ENCODE measurements at places on chromosomes 6 and 20.

DNA sequence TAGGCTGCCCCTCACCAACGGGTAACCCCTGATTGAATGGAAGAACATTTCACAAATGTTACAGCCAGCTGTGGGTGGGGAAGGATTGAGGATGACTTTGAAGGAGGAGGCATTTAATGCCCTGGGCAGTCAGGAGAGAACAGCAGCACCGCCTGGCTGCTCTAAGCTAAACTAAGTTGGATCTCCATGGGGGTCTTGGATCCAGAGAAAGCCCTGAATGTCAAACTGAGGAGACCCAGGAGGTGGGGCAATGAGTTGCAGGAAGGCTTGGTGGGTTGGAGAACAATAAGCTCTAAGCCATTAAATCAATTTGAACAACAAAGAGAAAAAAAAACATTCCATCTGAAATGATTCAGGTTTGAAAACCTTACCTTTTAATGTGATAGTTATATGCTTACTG lies 35.4 kb downstream of the TMX4 start:
- DNase-seq = no peak

GRCh38 chr6:33978412-33979150 lies 167.3 kb downstream of the GRM4 start:
- no peak for DNase-seq

DNA sequence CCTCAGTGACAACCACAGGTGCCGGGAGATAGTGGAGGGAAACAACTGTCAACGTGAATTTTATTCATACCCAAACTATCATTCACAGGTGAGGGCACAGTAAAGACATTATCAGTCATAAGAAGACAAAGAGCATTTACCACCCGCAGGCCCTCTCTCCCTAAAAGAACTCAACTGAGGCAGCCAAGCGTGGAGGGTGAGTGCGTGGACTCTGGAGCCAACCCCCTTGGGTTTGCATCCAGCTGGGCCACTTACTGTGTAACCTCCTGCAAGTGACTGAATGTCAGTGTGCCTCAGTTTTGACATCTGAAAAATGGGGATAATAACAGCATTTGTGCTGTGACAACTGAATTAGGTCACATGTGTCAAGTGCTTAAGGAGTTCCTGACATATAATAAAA lies 70.6 kb upstream of the KCNK16 start:
- DNase-seq = no peak

- no peak for DNase-seq
Observed at GRCh38 chr20:64056889-64057627, 5.9 kb upstream of the TCEA2 start.

DNA sequence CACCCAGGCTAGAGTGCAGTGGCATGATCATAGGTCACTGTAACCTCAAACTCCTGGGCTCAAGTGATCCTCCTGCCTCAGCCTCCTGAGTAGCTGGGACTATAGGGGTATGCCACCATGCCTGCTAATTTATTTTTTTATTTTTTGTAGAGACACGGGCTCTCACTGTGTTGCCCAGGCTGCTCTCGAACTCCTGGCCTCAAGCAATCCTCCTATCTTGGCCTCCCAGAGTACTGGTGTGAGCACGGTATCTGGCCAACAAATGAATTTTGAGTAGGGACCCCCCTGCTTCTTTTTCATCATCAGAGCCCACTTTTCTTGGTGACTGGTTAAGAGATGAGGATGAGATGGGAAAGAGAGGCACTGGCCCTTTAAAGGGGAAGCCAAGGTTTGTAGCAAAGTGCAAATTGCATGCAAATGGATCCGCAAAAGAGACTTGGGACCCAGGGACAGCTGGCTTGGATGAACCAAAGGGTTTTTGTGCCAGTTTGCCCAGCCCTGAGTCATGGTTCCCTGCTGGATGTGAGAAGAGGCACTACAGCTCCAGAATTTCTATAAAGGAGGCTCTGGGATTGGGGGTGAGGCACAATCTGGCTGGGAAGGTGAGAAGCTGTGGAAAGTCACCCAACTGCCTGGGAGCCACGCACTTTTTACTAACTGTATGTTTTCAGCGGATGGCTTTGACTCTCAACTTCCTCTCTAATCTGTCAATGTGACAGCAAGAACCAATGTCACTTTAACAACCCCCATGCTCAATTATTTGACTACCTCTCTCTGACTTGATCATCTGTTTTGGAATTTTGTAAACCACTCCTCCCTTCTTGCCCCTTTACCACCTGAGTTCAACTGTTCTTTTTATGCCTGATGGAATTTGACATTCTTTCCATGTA lies 58.7 kb upstream of the RNF24 start:
- DNase-seq = no peak

GRCh38 chr6:53162606-53163005 lies 14.0 kb upstream of the GCM1 start:
- no peak for DNase-seq

GRCh38 chr6:3309391-3310050 lies 50.8 kb downstream of the PSMG4 start:
- no peak for DNase-seq

- DNase-seq = no peak
Observed at GRCh38 chr6:128767150-128767549, 115.8 kb upstream of the LAMA2 start.

DNA sequence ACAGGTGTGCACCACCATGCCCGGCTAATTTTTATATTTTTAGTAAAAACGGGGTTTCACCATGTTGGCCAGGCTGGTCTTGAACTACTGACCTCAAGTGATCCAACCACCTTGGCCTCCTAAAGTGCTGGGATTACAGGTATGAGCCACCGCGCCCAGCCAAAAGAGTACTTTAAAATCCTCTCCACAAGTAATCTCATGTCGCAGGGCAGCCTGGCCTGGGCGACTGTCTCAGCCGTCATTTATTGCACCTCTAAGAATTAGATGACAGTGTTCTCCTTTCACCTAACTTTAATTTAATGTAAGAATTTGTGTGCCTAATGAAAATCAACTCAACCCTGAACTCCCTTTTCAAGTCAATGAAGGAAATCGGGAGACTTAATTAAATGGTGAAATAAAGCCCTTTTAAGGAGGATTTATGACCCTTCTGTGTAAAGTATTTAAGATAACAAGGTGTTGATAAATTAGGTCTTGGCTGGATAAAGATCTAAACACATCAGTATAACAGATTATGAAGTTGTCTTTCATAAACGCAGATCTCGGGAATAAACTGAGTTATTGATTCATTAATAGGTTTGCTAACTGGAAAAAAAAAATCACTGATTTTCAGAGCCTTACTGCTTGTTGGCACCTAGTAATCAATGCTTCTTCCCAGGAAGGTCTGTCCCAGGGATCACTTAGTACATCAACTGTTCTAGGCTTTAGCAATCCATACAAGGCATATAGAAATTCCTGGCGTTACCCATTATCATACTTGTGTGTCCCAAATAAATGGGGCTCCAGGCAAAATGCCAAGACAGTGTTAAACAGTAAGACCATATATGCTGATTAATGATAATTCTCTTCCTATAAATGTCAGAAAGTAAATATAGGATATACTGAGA lies 209.3 kb downstream of the GMDS start:
- no peak for DNase-seq

GRCh38 chr6:154954347-154954746 lies 40.8 kb upstream of the TIAM2 start:
- no peak for DNase-seq

DNA sequence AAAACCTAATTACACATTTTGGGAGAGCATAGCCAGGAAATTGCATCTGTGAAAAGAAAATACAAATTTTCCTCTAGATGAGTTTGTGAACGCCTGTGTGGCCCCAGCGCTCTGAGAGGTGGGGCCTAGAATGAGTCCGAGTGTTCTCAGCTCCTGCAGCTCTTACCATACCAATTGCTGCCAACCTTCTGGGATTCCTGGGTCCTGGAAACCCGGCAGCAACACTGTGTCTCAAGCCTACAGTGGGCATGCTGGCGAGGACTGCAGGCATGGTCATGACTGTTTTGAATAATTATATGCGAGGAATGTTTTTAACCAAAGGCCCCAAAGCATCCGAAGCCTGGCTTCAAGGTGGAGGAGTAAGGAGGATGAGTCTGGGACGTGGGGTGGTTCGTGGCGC lies 90.4 kb downstream of the SERAC1 start:
- DNase-seq = no peak

DNA sequence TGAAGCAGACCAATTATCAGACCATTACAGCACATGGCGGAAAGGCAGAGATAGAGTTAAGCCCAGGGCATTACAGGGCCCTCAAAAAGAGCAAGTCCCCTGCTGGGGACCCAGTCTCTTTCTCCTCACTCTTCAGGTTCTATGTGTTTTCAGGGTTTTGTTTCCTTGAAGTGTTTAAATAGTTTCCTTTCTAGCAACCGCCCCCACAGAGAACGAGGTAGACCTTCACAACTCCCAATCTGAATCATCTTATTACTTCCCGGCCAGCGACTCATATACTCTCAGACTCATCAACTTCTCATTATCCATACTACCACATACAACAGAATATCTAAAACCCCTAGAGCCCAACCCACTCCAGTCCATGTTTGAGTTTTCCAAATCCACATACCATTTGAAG lies 526.6 kb upstream of the ARID1B start:
- DNase-seq = no peak
